NCI-H526 (cell line): ENCODE measurements at places on chromosomes 13 and 19.

- no peak for DNase-seq
Observed at GRCh38 chr13:48780713-48781341, 127.1 kb downstream of the CYSLTR2 start.

- DNase-seq = no peak
Observed at GRCh38 chr13:21615427-21615826, 11.5 kb upstream of the MICU2 start.

GRCh38 chr13:27721681-27722080 lies 70.6 kb upstream of the GSX1 start:
- DNase-seq = no peak

DNA sequence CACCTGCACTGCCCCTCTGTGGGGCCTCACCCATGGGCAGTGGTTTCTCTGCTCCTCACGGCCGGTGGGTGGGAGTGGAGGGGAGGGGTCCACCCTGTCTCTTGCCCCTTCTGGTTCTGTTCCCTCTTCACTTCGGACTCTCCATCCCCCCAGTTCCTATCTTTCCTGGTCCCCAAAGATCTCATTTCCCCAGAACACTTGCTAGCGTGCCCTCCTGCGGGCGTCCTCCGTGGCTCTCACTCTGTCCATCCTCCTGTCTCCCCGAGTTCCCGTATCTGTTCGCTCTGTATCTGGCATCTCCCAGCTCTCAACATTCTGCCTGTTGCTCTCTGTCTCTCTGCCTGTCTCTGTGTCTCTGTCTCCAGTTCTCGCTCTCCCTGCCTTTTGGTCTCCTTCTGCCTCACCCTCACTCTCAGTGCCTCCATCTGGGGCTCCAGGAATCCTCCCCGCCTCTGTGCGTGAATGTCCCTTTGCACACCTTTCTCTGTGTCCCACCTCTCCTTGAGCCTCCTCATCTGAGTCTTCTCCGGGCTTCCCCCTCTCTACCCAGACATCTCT lies 363 bp downstream of the SPIB start:
- DNase-seq = no peak

DNA sequence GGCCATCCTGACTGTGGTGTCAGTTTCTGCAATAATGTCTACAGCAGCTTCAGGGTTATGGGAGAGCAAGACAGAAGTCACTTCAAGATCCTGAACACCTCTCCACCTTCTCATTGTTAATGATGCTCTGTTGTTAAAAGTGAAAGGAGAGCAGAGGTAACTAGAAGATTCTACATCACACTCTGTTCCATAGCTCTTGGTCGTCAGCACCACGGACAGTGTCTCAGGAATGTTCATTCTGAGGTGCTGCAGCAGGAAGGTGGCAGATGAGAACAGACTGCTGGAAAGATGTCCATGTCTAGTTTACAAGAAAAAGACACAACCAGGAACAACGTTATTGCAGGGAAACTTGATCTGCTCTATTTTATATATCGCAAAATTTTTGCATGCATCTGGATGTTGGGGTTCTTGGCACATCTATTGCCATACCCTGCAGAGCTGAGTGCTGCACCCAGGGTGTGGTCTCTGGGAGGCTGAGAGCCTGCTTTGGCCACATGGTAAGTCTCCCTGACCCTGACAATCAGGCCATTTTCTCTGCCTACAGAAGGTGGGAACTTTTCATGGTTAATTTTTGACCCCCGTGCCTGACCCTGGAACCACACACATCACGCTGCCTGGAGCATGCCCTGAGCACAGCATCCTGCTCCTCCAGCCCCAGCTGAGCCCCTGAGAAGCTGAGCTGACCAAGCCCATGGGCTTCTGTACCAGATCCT lies 12.7 kb downstream of the CEACAM21 start:
- DNase-seq = no peak

GRCh38 chr19:51441410-51442390 lies 16.6 kb downstream of the SIGLEC8 start:
- no peak for DNase-seq

GRCh38 chr19:47075179-47075810 lies 26.9 kb upstream of the TMEM160 start:
- no peak for DNase-seq

- DNase-seq = no peak
Observed at GRCh38 chr13:48908381-48909055, 67.2 kb upstream of the FNDC3A start.

DNA sequence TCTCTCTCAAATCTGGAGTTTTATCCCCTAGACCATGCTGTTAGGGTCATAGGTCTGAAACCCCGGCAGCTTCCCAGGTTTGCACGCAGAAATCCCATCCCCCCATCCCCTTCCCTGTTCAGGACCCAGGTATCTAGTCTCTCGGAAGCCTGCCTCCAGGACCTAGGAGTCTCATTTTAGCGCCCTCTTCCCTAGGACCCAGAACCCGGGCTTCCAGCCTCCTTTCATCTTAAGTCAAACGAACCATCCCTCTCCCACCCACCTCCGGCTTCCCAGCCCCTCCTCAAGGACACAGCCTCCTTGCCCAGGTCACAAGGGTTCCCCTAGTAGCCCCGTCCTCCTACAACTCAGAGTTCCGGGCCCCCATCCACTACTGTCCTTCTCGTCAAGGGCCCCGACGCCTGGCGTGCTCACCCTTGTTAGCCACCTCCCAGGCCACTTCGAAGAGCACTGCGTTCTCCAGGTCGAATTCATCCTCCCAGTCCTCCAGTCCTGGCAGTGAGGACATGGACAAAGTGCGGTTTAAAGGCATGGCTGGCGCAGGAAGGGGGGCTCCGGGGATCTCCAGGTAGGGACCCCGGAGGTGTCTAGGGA lies 431 bp downstream of the GYS1 start:
- no peak for DNase-seq
